Right kidney (tissue), 9 donors: ENCODE measurements at places on chromosomes 1 and 21.

DNA sequence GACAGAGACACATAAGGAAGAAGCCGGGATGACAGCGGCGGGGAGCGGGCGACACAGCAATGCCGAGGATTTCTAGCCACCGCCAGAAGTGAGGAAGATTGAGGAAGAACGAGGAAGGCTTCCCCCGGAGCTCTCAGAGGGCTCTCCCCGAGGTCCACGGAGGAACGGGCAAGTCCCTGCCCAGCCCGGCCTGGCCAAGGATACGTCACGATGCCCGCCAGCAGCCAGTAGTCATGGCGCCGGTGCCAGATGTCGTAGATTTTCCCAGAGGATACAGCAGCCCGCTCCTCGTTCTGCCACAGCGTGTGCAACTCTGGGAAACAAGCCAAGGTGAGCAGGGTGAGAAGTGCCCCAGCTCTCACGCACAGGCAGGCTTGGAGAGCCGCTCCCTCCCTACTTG is 65.9 kb downstream of the KCNAB2 start:
- no peak for DNase-seq

DNA sequence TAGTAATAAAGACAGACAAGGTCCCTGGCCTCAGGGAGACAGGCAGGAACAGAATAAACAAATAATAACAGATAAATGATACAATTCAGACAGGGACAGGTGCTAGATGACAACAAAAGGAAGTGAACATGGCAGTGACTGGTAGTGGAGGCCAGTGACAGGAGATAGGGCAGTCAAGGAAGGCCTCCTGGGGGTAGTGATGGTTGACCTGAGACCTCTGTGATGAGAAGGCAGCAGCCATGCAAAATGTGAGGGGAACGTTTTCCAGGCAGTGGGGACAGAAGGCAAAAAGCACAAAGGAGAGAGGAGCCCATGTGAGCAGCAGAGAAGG is 18.5 kb downstream of the OPTC start:
- no peak for DNase-seq

- DNase-seq, result no peak
Observed at GRCh38 chr1:165877940-165878556, 50.6 kb downstream of the UCK2 start.

DNA sequence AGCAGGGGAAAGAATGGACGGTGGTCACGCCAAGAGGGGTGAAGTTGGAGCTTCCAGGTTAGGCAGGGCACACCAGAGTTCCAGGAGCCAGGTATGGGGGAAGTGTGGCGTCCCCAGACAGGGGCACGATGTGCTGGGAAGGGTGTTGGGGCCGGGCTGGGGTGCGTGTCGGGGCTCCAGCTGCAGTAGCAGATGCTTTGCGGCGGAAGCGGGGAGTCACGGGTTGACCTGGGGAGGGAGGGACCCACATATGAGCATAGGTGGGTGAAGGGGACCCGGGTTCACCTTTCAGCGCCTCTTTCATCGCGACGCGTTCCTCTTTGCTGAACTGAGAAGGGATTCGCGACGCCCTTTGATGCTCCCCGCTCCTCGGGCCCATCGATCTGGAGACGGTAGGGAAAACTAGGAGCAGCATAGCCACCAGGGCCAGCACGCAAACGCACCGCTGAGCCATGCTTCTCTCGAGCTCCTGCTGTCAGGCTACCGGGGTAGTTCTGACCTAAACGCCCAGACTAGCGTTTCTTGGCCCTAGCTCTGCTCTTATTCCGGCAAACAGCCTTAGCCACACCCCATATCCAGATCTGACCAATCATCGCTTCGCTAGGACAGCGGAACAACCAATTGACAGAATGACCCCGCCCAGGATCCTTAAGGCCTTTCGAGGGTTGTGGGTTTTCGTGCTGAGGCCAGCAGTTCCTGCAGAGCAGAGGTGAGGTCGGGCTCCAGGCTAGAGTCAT is at the start of gene PM20D1:
TSS of gene PM20D1 (minus strand) at position 514 of the 737 bp plus-strand sequence. CDS start at position 454, 60 bp downstream.
- peak; percentile 58 for DNase-seq

DNA sequence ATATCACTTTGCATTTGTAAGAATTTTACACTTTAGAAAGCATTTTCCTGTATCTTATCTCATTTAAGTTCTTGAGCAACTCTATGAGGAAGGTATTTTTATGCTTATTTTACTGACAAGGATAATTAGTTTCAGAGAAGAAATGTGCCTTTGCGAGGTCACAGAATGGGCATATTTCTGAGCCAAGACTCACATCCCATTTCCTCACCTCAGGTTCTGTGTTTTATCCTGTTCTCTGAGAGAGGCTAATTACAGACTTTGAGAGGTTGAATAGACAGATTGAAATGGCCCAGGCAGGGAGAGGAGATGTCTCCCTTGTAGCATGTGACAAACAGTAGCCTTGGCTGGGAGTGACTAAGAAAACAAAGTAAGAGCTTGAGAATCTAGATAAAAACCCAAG is 39.1 kb upstream of the ZC3H11B start:
- DNase-seq, result no peak

GRCh38 chr1:32539584-32540571 is 651 bp downstream of the ZBTB8A start:
- peak; percentile 68 for DNase-seq
